ENCODE measurements at places on chromosomes 3 and 15. TPM values are rescaled to one million over a fixed set of nuclear protein-coding genes. Genes with fewer than 3 reads are reported as not detected.

The POLR2H gene
- 62.4 TPM for total RNA-seq

The PLAAT1 gene
- not detected for total RNA-seq

The LRTM1 gene
- total RNA-seq: not detected

The GOLGA6L1 gene
- not detected for total RNA-seq

The KLF15 gene
- 0.83 TPM for total RNA-seq

The CALML4 gene
- total RNA-seq: 4.2 TPM

The CPNE9 gene
- total RNA-seq: 1.2 TPM

The PDIA3 gene
- 82.5 TPM for total RNA-seq

The PRR23B gene
- not detected for total RNA-seq

The XPC gene
- 67.6 TPM for total RNA-seq

The NANOGP8 gene
- total RNA-seq: not detected

The TMEM212 gene
- not detected for total RNA-seq

The MORC1 gene
- not detected for total RNA-seq

GRCh38 chr3:72844436-72844993 lies 3.7 kb downstream of the SHQ1 start:
- DNase-seq: no peak
- H3K4me1 ChIP-seq: peaks cover 20% of the 10 kb centered on the region
- H3K27ac ChIP-seq: no peak overlapping the region
- H3K27me3 ChIP-seq: no peaks in the 10 kb centered on the region
- peaks cover 4% of the 10 kb centered on the region for H3K36me3 ChIP-seq
- no peak overlapping the region for H3K4me3 ChIP-seq

- no peaks in the 10 kb centered on the region for H3K4me1 ChIP-seq
- no peak overlapping the region for H3K4me3 ChIP-seq
- DNase-seq: no peak
- H3K36me3 ChIP-seq: no peaks in the 10 kb centered on the region
- H3K27ac ChIP-seq: no peak overlapping the region
Observed at GRCh38 chr15:91257746-91258414, 157.8 kb downstream of the SV2B start.

GRCh38 chr3:61664105-61664482 lies 102.7 kb downstream of the PTPRG start:
- H3K36me3 ChIP-seq: no peaks in the 10 kb centered on the region
- no peak overlapping the region for H3K4me3 ChIP-seq
- DNase-seq: no peak
- no peaks in the 10 kb centered on the region for H3K4me1 ChIP-seq

- H3K4me3 ChIP-seq: no peak overlapping the region
- H3K27ac ChIP-seq: peak overlapping the region; percentile 92
- DNase-seq: peak; percentile 69
- no peaks in the 10 kb centered on the region for H3K27me3 ChIP-seq
- peaks cover 76% of the 10 kb centered on the region for H3K4me1 ChIP-seq
Observed at GRCh38 chr3:152197937-152198336, 70.8 kb upstream of the MBNL1 start.

DNA sequence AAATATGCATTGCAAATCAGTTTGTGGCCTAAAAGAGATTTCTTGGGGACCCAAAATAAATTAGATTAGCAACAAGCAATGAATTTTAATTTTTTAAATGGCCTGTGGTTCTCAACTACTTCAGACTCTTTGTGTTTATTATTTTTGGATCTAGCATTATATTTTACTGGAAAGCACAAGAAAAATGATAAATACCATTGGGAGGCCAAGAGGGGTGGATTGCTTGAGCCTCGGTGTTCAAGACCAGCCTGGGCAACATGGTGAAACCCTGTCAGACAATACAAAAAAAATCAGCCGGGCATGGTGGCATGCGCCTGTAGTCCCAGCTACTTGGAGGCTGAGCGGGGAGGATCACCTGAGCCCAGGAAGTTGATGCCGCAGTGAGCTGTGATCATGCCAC lies 13.6 kb downstream of the LACTB start:
- no peak for DNase-seq
- H3K4me3 ChIP-seq: no peak overlapping the region
- no peaks in the 10 kb centered on the region for H3K27me3 ChIP-seq
- H3K4me1 ChIP-seq: no peaks in the 10 kb centered on the region

GRCh38 chr3:35426366-35426958 lies 212.9 kb upstream of the ARPP21 start:
- no peaks in the 10 kb centered on the region for H3K4me1 ChIP-seq
- no peaks in the 10 kb centered on the region for H3K27me3 ChIP-seq
- H3K4me3 ChIP-seq: no peak overlapping the region
- H3K27ac ChIP-seq: no peak overlapping the region
- no peak for DNase-seq
- no peaks in the 10 kb centered on the region for H3K36me3 ChIP-seq

GRCh38 chr3:52236424-52236886 lies 2.5 kb downstream of the TWF2 start:
- peak; percentile 12 for DNase-seq
- no peak overlapping the region for H3K27ac ChIP-seq
- H3K4me3 ChIP-seq: no peak overlapping the region
- no peaks in the 10 kb centered on the region for H3K27me3 ChIP-seq
- H3K4me1 ChIP-seq: peaks cover 64% of the 10 kb centered on the region

- no peaks in the 10 kb centered on the region for H3K36me3 ChIP-seq
- DNase-seq: no peak
- no peak overlapping the region for H3K4me3 ChIP-seq
- no peaks in the 10 kb centered on the region for H3K27me3 ChIP-seq
- no peaks in the 10 kb centered on the region for H3K4me1 ChIP-seq
- no peak overlapping the region for H3K27ac ChIP-seq
Observed at GRCh38 chr3:48532271-48532976, 24.2 kb downstream of the PFKFB4 start.

DNA sequence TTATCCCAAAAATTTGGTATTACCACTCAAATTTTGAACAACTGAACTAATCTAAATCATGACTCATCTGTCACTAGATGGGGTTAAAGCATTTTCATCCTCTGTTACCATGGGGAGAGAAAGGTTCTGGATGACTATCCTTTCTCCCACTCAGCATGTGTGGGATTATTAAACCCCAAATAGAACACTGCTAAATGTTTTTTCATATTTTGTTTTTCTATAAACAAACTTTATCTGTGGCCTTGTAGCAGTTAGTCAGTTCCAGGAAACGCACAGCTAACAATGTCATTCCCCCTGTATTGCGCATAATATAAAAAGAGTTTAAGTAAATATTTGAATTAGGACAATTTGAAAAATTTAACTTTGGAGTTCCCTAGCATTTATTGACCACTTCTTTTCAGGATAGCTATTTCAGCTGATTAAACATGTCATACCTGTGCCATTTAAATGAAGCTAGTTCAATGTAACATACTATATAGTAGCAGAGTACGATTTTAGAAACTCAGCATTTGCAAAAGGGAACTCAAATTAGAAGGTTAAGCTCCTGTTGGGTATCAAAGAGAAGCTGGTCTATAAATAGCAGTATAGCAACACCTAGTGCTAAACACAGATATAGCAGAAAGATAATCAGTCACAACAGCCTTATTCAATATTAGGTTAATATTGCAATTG lies 9.2 kb upstream of the TMEM212 start:
- H3K4me3 ChIP-seq: no peak overlapping the region
- no peaks in the 10 kb centered on the region for H3K27me3 ChIP-seq
- H3K4me1 ChIP-seq: no peaks in the 10 kb centered on the region

- H3K4me1 ChIP-seq: peaks cover 4% of the 10 kb centered on the region
- no peak overlapping the region for H3K27ac ChIP-seq
Observed at GRCh38 chr15:77822631-77823230, 190.0 kb upstream of the LINGO1 start.

- DNase-seq: no peak
- no peaks in the 10 kb centered on the region for H3K27me3 ChIP-seq
- H3K4me3 ChIP-seq: no peak overlapping the region
- H3K36me3 ChIP-seq: no peaks in the 10 kb centered on the region
- no peaks in the 10 kb centered on the region for H3K4me1 ChIP-seq
Observed at GRCh38 chr15:48883699-48884098, 5.8 kb downstream of the EID1 start.

DNA sequence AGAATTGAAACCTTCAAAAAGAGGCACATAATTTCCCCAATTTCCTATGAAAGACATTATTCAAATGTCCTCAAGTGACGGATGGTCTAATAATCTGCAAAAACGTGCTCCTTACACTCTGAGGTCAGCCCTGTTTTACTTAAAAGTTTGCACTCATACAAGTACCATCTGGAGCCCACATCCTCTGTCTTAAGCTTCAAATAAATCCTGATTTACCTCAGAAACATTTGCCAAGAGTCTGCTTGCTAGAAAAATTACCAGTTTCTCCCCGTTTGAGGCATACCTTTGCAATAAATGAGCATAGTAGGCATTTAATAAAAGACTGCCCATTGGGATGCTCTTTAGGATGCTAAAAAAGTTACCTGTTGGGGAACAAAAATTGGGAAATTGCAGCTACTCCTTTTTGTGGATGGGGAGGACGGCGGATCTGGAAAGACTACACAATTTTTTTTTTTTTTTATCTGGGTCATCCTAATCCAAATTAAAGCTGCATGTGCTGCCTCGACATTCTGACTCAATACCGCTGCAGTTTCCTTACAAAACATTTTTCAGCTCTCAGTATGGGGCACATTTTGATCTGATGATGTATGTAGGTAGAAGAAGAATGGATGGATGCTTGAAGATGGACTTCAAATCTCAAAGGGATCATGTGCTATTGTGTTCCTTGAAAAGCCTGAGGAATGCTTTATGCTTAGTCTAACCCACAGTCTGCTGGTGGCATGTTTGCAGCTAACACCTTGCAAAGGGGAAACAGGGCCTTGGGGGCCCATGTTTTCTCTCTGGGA lies 233.7 kb upstream of the ADAMTS9 start:
- no peaks in the 10 kb centered on the region for H3K36me3 ChIP-seq
- no peak overlapping the region for H3K27ac ChIP-seq
- H3K4me1 ChIP-seq: no peaks in the 10 kb centered on the region
- no peak for DNase-seq
- no peak overlapping the region for H3K4me3 ChIP-seq
- H3K27me3 ChIP-seq: no peaks in the 10 kb centered on the region

DNA sequence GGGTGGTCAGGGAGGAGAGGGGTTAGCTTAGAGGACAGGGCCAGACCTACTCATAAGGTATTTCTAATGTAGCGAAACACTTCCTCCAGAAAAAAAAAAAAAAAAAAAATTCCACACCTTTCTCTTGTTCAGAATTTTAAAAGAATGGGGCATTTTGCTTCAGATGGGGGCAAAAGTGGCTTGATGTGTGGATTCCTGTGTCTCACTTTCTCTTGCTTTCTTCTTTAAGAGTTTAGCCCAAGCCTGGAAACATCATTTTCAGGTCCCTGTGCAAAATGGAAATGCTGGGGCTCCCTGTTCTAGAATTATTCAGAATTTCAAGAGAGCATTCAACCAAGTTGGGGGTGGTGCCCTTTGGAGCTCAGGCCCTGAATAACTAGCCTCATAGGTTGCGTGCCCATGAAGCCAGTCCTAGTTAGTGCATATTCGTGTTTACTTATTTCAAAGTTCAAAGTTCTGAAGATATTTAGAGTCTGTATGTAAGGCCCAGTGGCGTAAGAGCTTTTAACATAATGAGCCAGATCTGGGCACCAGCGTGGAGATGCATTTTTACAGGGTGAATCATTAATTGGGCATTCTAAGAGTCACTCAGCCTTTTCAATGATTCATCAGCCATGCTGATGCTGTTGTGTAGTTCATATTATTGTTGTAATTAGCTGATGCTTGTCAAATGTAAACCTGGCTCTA lies 104.5 kb downstream of the RPLP1 start:
- no peak overlapping the region for H3K27ac ChIP-seq
- no peaks in the 10 kb centered on the region for H3K36me3 ChIP-seq
- H3K4me3 ChIP-seq: no peak overlapping the region
- H3K4me1 ChIP-seq: no peaks in the 10 kb centered on the region
- no peaks in the 10 kb centered on the region for H3K27me3 ChIP-seq

DNA sequence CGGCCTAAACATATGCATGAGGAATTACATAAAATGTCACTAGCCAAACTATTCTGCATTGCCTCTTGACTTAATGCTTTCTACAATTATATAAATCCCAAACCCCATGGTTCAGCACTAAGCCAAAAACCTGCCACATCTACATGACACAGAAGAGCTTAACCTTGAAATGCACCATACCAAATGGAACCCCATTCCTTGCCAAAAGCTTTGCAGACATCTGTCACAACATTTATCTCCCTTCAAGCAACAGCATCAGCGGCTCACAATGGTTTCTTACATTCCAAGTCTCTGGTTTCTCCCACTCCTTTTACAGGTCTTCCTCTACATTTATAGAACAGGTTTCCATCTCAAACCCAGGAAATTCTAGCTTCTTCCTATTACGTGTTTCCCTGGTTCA lies 58.4 kb upstream of the GYG1 start:
- no peak overlapping the region for H3K4me3 ChIP-seq
- H3K27me3 ChIP-seq: no peaks in the 10 kb centered on the region
- H3K27ac ChIP-seq: no peak overlapping the region
- no peaks in the 10 kb centered on the region for H3K36me3 ChIP-seq
- H3K4me1 ChIP-seq: no peaks in the 10 kb centered on the region

DNA sequence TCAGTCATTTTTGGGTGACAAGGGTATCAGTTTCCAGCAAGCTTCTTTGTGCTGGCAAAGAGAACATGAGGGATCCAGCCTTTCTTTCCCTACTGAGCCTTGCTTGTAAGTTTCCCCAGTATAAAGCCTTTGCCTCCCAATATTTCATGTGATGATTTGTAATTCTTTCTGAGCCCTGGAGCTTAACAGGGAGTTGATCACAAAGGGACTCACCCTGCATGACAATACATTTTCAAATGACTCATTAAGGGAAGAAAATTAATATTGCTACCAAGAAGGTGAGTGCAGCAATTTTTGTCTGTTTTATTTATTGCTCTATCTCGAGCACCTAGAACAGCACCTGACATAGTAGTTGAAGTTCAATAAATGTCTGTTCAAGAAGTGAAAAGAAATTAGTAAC lies 27.7 kb downstream of the OXSM start:
- H3K27ac ChIP-seq: no peak overlapping the region
- H3K27me3 ChIP-seq: no peaks in the 10 kb centered on the region
- no peaks in the 10 kb centered on the region for H3K4me1 ChIP-seq
- no peaks in the 10 kb centered on the region for H3K36me3 ChIP-seq

- no peak overlapping the region for H3K4me3 ChIP-seq
- H3K27ac ChIP-seq: no peak overlapping the region
- no peak for DNase-seq
- peaks cover 10% of the 10 kb centered on the region for H3K4me1 ChIP-seq
- H3K27me3 ChIP-seq: peaks cover 9% of the 10 kb centered on the region
- no peaks in the 10 kb centered on the region for H3K36me3 ChIP-seq
Observed at GRCh38 chr3:115789481-115789880, 166.2 kb downstream of the GAP43 start.

- H3K27me3 ChIP-seq: no peaks in the 10 kb centered on the region
- H3K36me3 ChIP-seq: no peaks in the 10 kb centered on the region
- H3K4me1 ChIP-seq: no peaks in the 10 kb centered on the region
- H3K27ac ChIP-seq: no peak overlapping the region
- no peak overlapping the region for H3K4me3 ChIP-seq
- DNase-seq: no peak
Observed at GRCh38 chr3:76436894-76437293, 603.0 kb upstream of the ROBO2 start.

DNA sequence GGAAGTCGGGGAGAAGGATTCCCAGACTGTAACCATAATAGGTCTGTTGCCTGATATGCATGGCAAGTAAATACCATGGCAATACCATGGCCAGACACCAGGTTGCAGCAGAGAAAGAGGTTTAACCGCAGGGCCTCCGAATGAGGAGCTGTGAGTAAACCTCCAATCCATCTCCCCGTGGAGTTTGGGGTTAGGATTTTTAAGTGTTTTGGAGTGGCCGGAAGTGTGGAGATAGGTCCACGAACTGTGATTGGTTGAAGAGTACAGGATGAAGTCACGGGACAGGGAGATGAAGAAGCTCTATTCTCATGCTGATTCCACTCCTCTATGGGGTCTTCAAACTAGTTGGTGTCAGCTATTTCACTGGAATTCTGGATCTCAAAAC lies 127.9 kb downstream of the ST8SIA2 start:
- no peaks in the 10 kb centered on the region for H3K36me3 ChIP-seq
- peak; percentile 18 for DNase-seq
- H3K27ac ChIP-seq: no peak overlapping the region
- H3K4me3 ChIP-seq: no peak overlapping the region

Data from B cell (primary cell).